GM04504 (cell line): ENCODE measurements at places on chromosomes 5 and 9.

DNA sequence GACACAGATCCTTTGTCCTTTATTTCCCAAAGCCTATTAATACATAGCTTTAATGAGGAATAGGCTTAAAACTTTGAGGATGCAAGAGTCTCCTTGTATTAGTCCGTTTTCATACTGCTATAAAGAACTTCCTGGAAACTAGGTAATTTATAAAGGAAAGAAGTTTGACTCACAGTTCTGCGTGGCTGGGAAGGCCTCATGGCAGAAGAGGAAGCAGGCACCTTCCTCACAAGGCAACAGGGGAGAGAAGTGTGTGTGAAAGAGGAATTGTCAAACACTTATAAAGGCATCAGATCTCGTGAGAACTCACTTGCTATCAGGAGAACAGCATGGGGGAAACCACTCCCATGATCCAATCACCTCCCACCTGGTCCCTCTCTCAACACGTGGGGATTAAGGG, 5.4 kb upstream of the CLK4 start:
- no peak for DNase-seq

DNA sequence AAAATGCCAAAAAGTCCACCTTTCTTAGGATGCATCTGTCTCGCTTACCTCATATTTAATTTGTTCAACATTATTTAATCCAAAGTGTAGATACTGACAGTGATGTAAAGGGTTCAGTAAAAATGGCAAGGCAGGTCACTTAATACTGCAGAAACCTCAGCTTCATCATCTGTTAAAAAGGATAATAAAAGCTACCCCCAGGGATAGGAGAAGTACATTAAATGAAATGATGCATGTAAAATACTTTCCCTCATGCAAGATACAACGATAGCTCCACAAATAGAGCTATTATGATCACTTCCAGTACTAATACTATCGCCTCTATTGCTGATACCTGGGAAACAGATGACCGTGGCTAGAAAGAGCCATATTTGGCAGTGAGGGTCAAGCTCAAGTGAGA, 82.9 kb downstream of the SLC1A1 start:
- DNase-seq: no peak

GRCh38 chr5:74324556-74324955, 316.0 kb downstream of the ENC1 start:
- no peak for DNase-seq

DNA sequence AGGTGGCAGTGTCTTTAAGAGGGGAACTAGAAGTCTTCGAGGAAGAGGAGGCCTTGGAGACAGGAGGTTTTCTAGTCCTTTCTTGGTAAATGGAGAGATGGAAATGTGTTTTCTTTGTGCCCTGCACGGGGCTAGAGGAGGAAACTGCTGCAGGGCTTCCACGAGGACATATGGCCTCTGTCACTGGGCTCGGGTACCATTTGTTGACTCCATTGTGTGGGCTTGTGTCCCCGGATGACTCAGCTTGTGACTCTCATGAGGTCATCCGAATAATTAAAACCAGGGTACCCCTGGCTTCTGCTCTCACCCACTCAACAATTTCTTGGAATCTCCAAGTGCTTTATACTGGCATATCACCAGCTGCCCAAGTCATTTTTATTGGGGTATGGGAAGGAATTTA, 261.7 kb downstream of the KIF4B start:
- DNase-seq: no peak

GRCh38 chr5:73637565-73637964, 11.6 kb downstream of the ARHGEF28 start:
- no peak for DNase-seq

DNA sequence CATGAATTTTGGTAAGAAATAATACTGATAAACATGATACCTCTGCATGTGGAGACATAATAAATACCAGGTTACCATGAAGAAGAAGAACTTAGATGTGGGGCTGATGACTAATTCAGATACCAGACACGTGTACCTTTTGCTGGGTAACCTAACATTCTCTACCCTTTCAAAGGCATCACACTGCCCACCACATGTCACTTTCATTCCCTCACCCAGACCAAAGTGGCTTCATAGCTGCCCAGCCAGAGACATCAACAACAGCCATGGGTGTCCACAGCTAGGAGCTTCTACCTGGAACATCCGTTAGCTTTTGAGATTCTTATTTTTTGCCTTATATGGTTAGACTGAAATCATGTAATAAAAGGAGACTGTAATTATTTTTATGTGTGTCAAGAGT, 396.8 kb downstream of the MED10 start:
- no peak for DNase-seq

DNA sequence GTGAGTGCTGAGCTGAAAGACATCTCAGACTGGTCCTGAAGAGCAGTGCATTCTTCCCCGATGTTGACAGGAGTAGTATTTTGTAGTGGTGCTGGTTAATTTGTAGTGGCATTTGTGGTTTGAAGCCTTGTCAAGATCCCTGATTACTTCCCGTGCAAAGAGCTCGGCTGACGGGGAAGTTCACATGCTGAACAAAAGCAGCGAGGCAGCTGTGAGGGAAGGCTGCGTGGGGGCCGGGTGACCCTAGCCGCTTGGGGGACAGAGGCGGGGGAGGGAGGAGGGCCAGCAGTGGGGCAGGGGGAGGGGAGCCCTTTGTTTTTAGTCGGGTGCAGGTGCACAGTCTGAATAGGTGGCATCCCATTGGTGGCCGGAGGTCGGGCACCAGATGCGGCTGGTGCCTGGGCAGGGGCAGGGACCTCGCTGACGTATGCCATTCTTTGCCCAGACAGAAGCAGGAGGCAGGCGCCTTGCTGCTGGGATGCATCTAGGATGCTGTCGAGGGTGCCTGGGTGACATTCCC, 64.7 kb downstream of the CRB2 start:
- no peak for DNase-seq

- no peak for DNase-seq
Observed at GRCh38 chr5:66351813-66352212, 207.7 kb downstream of the SREK1 start.

- no peak for DNase-seq
Observed at GRCh38 chr9:30301271-30301963, 2083.0 kb upstream of the ACO1 start.

DNA sequence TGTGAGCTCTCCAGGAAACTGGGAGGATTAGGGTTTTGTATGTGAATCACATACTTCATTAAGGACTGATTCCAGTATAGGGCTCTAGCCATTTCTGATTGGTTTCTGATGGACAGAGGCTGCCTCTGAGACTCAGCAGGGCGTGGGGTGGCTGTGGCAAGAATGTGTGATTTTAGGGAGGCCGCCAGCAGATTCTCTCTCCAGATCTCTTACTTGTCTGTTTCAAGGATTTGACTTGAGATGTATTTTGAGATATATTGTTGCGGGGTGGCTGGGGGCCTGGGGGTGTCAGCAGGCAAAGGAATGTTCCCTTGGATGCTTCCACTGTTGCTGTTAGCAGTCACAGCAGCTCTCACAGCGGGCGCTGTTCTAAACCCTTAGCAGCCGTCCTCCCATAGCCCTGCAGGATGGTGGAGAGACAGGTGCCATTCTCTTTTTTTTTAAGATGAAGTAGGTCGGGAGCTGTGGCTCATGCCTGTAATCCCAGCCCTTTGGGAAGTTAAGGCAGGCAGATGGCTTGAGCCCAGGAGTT, 8.0 kb upstream of the HNRNPAB start:
- no peak for DNase-seq

- no peak for DNase-seq
Observed at GRCh38 chr9:79200336-79200735, 371.4 kb upstream of the TLE4 start.

DNA sequence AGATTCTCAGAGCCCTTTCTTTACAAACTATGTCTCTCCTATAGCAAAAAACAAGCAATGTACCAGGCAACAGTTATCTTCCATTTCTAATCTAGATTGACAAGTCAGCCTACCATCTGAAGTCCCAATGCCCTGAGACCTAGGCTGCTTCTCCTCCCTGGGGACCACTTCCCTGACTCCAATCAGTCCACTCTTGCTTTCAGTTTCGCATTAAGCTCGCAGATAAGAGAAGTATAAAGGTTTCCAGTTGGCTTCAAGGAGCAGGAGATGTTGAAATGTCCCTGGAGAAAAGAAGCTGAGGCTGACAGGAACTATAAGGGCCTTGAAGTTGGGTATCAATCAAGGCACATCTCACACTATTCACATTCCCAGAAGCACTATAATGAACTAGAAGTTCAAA, 32.3 kb downstream of the ERP44 start:
- no peak for DNase-seq

- no peak for DNase-seq
Observed at GRCh38 chr5:72852356-72852755, 35.9 kb downstream of the TNPO1 start.

DNA sequence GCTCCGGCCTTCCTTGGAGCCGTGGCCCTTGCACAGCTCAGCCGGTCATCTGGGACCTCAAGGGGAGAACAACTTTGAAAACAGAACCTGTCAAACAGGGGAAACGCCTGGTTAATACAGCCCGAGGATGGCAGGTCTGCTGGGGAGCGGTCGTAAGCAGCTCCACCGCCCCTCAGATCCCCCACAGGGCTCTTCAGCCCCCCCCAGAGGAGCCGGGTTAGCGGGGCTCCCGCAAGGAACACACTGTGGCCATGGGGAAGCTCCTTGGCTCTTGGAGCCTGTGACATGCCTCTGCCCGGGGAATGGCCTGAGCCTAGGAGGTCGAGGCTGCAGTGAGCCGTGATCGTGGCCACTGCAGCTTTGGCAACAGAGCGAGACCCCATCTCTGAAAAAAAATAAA, 6.8 kb downstream of the TMEM250 start:
- no peak for DNase-seq

DNA sequence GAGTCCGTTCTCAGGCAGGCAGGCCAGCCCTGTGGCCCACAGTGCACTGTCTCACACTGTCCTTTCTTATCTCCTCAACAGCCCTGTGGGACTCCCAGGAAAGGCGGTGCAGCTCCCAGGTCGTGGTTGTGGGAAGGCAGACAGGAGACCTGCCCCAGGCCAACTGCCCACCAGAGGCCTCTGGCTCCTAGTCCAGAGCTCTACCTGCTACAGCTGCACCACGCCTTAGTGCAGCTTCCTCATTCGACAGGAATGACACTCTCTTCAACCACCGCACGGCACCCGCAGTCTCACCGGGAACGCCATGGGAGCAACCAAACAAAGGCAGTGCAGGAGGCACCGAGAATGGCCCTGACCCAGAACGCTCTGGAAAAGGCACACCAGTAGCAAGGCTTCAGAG, 25.3 kb downstream of the CAMSAP1 start:
- no peak for DNase-seq

DNA sequence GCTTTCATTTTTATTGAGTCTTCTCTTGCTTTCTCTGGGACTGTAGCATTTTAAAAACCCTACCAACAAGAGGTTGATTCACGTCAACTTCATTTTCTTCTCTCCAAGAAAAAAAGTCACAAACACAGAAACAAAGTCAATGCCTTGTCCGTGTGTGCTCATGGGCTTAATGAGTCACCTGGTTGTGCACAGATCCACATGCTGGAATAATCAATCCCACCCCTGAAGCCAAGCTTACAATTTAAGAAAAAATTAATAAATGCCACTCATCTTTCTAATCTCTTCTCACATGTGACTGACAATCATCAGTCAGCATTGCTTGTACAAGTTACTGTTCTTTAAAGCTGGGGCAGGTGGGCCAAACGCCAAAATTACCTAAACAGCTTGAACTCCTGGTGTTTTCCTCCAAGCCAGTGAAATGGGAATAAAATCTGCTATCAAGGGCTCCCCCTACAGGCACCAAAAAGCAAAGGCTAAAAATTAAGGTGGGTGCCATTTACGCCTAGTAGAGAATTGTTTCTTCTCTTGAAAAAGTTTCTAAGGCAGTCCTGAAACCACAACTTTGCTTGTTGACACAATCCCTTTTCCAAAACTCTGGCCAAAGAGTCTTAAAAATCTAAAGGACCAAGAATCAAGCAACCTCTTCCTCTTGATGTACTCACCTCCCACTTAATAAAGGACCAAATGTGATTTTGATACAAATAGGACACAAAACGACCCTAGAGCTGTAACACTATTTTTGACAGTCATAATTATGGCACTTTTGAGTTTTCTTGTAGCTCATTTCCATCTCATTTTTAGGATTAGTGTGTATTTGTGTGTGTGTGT, 21.3 kb downstream of the TRMO start:
- no peak for DNase-seq

DNA sequence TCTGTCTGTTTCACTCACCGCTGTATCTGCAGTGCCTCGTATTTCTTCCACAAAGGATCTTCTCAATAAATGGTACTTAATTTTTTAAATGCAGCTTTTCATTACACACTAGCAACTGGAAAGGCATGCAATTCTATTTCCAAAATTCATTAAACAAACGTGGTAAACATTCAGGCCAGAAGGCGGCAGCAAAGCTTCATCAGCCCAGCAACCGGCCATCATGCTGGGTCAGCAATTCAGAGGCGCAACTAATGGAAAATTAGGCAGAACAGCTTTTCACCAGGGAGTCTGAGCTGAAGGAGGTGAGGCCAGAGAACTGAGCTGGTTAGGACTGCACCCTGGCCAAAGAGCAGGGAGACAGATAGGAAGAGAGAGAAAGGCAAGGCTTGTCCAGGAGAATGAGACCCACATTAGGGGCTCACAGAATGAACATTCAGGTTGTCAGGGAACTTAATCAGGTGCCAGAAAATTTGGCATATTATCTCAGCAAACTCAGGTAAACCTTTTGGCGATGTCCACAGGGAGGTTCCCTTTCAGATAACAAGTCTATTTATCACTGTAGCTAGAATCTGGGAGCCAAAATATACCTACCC, 17.7 kb upstream of the RNF180 start:
- DNase-seq: no peak

DNA sequence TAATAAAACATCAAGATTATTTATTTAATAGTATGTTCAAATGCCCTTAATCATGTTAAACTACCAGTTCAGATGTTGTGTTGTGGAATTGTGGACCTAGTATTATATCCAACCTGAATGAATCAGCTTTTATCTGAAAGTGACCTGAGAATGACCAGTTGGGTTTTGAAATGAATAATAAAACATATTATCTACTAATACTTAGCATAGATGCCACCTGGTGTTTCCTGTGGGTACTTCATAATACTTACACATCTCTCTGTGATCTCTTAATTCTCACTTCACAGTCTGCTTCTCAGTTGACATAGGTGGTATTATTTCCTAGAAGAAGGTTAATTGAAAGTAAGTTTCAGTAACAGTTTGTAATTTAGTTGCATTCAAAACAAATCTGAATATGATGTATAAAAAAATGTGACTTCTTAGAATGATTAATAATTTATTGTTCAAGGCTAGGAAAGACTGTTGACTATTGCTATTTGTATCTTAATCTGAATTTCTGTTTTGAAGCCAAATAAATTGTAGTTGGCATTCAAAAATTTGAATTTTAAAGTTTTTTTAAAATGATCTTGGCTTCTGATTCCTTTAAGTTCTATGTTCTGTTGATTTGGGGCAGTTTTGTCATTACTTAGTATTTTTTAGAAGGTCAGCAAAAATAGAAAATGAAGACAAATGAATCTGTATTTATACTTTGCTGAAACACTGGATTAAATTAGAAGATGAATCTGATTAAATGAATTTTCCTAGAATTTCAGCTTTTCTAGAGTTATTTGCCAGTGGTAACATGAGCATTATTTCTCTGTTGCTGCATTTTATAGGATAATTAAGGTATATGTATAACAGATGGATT, 48.2 kb downstream of the KIF2A start:
- peak; percentile 24 for DNase-seq
